Heart right ventricle (tissue), 16 donors: ENCODE measurements at places on chromosomes 1 and 21. TPM values are rescaled to one million over a fixed set of nuclear protein-coding genes. Genes with fewer than 3 reads are reported as not detected.

GRCh38 chr1:241666419-241666818 lies 14.3 kb downstream of the WDR64 start:
- no peak for DNase-seq
- H3K36me3 ChIP-seq: no peaks in the 10 kb centered on the region
- H3K4me3 ChIP-seq: no peak overlapping the region
- no peaks in the 10 kb centered on the region for H3K27me3 ChIP-seq

DNA sequence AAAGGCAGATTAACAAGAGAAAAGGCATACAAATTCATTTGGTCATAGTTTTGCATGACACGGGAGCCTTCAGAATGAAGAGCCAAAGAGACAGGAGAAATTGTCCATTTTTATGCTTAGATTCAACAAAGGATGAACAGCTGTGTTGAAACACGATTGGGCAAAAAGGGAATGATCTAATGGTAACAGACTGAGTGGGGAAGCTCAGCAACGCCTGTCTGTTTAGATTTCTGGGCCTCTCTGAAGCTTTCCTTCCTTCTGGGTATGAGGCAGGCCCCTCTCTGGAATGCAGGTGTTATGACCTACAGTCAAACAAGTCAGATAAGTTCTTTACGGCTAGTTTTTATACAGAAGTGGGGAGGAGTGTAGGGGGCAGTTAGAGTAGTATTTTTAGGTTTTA lies 154.6 kb downstream of the RGS7 start:
- no peaks in the 10 kb centered on the region for H3K27me3 ChIP-seq
- H3K36me3 ChIP-seq: no peaks in the 10 kb centered on the region
- no peak for DNase-seq
- no peak overlapping the region for H3K27ac ChIP-seq
- no peaks in the 10 kb centered on the region for H3K4me1 ChIP-seq

- no peaks in the 10 kb centered on the region for H3K27me3 ChIP-seq
- H3K4me1 ChIP-seq: peaks cover 24% of the 10 kb centered on the region
- H3K4me3 ChIP-seq: peak overlapping the region; percentile 89
- H3K27ac ChIP-seq: peak overlapping the region; percentile 51
- DNase-seq: no peak
Measured at GRCh38 chr1:99969260-99969728, 502 bp upstream of the SLC35A3 start.

DNA sequence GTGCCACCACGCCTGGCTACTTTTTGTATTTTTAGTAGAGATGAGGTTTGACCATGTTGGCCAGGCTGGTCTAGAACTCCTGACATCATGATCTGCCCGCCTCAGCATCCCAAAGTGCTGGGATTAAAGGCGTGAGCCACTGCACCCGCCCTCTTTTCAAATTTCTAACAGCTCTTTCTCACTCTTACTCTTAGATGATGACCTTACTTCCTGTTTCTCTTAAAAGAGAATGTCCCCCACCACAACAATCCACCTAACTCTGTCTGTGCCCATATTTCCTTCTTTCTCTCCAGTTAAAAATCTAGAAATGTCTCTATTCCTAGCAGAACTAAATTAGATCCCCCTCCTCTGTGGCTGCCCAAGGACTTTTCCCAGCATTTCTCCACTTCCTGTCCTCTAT lies 46.6 kb upstream of the RGS2 start:
- no peak overlapping the region for H3K4me3 ChIP-seq
- no peak for DNase-seq
- H3K4me1 ChIP-seq: no peaks in the 10 kb centered on the region

DNA sequence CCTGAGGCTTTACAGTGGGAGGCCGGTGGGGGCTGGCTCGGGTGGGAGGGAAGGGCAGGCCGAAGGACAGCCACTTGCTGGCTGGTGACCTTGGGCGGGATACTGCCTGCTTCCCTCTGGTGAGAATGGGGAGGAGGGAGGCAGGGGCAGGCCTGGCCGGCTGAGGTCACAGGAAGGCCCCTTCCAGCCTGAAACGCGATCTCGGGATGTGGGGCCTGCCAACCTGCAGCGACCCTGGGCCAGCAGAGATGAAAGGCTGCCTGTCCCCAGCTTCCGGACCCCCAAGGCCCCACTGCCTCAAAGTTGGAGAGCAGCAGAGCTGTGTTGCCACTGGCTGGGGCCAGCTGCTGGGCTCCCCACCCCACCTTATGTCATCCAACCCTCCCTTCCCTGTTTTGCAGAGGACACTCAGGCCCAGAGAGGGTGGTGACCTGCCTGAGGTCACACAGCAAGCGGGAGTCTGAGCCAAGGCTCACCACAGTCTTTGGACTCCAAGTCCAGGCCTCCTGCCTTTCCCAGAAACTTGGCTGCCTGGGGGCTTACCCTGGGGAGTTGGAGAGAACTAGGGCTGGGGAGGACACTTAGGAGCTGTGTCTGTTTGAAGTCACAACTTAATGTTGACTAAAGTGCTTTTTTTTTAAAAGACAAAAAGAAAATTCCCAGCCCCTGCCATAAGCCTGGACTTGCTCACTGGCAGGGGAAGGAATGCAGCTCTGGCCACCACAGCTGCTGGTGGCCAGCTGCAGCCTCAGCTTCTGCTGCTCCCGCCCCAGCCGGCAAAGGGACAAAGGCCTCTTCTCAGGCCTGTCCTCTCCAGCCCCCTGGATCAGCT lies 14.8 kb upstream of the WASF2 start:
- peak overlapping the region; percentile 99 for H3K27ac ChIP-seq
- peaks cover 39% of the 10 kb centered on the region for H3K4me1 ChIP-seq
- H3K4me3 ChIP-seq: no peak overlapping the region
- no peaks in the 10 kb centered on the region for H3K36me3 ChIP-seq
- H3K27me3 ChIP-seq: no peaks in the 10 kb centered on the region

- H3K36me3 ChIP-seq: no peaks in the 10 kb centered on the region
- no peak for DNase-seq
- peak overlapping the region; percentile 89 for H3K4me3 ChIP-seq
- H3K4me1 ChIP-seq: peaks cover 9% of the 10 kb centered on the region
- peak overlapping the region; percentile 98 for H3K27ac ChIP-seq
- H3K27me3 ChIP-seq: no peaks in the 10 kb centered on the region
Measured at GRCh38 chr1:50970509-50970887, 453 bp downstream of the CDKN2C start.

- peaks cover 73% of the 10 kb centered on the region for H3K27me3 ChIP-seq
- H3K36me3 ChIP-seq: no peaks in the 10 kb centered on the region
- peaks cover 12% of the 10 kb centered on the region for H3K4me1 ChIP-seq
- no peak for DNase-seq
- H3K27ac ChIP-seq: no peak overlapping the region
- H3K4me3 ChIP-seq: no peak overlapping the region
Measured at GRCh38 chr1:34926156-34926555, 3.3 kb downstream of the DLGAP3 start.

- no peaks in the 10 kb centered on the region for H3K4me1 ChIP-seq
- H3K36me3 ChIP-seq: peaks cover 35% of the 10 kb centered on the region
- DNase-seq: no peak
- no peak overlapping the region for H3K4me3 ChIP-seq
- H3K27ac ChIP-seq: no peak overlapping the region
Measured at GRCh38 chr1:179327679-179328078, 34.1 kb downstream of the SOAT1 start.

DNA sequence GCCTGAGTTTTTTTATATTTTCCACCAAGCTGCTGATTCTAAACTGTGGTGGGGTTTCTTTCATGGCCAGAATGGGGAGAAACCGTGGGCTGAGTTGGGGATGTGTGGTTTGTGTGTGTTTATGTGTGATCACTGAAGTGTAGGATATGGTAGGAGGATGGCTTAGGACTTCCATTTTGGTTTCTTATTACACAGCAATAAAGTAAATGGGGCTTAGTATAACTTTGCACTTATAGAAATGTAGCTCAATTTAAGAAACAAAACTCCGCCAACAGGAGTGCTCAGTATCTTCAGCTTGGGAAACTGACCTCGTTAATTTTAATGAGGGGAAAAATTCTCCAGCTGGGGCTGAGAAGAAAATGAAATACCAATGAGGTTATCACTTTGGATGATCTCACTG lies 77.8 kb downstream of the PBX1 start:
- H3K27me3 ChIP-seq: no peaks in the 10 kb centered on the region
- peak overlapping the region; percentile 21 for H3K27ac ChIP-seq
- DNase-seq: no peak
- no peaks in the 10 kb centered on the region for H3K36me3 ChIP-seq
- peaks cover 85% of the 10 kb centered on the region for H3K4me1 ChIP-seq
- H3K4me3 ChIP-seq: no peak overlapping the region

GRCh38 chr1:30144831-30145230 lies 578.6 kb downstream of the MATN1 start:
- H3K27ac ChIP-seq: no peak overlapping the region
- H3K4me1 ChIP-seq: no peaks in the 10 kb centered on the region
- H3K36me3 ChIP-seq: no peaks in the 10 kb centered on the region

DNA sequence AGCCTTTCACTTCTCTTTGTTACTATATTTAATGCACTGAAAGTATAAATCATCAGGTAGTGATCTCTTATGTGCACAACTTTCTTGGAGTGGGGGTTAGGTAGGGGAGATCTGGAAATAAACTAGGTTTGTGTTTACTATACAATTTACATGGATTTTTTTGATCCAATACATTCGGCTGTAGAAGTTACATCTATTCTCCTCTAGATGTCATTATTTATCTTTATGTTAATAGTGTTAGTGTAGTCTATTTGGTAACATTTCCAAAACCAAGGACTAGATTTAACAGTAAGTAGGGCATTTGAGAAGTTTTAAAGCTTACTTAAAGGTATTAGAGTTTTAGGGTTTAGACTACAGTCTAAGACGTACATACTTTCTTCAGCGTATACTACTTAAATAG lies 5.4 kb downstream of the VPS45 start:
- no peak overlapping the region for H3K4me3 ChIP-seq
- H3K36me3 ChIP-seq: peaks cover 16% of the 10 kb centered on the region
- no peak overlapping the region for H3K27ac ChIP-seq
- peaks cover 22% of the 10 kb centered on the region for H3K4me1 ChIP-seq

GRCh38 chr1:113659035-113659434 lies 100.3 kb downstream of the PHTF1 start:
- peaks cover 30% of the 10 kb centered on the region for H3K4me1 ChIP-seq
- no peaks in the 10 kb centered on the region for H3K27me3 ChIP-seq
- DNase-seq: no peak
- no peaks in the 10 kb centered on the region for H3K36me3 ChIP-seq

DNA sequence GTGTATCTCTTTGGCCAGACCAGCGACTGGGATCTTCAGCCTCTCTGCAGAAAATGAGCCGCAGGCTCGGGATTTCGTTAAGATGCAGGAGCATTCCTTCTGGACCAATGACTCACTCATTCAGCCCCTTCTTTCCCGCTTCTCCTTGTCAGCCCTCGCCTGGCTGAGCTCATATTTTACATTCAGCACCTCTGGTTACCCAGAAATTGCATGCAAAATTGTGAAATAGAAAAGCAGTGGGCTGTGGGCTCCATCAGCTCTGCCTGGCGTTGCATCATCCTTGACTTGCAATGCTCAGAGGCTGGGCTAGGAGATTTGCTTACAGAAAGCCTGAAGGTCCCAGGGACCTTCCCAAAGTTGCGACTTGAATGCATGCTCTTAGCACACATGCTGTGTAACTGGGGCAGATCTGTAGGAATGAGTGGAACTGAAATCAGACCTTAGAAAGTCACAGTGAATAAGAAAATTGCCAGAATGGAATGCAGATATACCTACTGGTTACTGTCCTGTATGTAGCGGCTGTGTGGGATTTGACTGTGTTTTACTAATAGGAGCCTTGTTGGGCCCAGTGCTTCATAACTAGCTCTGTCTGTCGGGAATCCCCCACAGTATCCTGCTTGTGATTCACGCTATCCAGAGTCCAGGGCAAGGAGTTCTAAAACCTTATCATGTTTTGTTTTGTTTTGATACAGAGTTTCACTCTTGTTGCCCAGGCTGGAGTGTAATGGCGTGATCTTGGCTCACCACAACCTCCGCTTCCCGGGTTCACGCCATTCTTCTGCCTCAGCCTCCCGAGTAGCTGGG lies 444.8 kb downstream of the KIF26B start:
- no peaks in the 10 kb centered on the region for H3K27me3 ChIP-seq
- H3K36me3 ChIP-seq: no peaks in the 10 kb centered on the region
- H3K4me1 ChIP-seq: peaks cover 15% of the 10 kb centered on the region
- no peak for DNase-seq
- peak overlapping the region; percentile 21 for H3K4me3 ChIP-seq

GRCh38 chr1:12078938-12079861 lies 16.1 kb downstream of the TNFRSF8 start:
- no peaks in the 10 kb centered on the region for H3K36me3 ChIP-seq
- H3K4me3 ChIP-seq: no peak overlapping the region
- no peaks in the 10 kb centered on the region for H3K4me1 ChIP-seq
- DNase-seq: peak; percentile 20
- H3K27ac ChIP-seq: no peak overlapping the region
- H3K27me3 ChIP-seq: peaks cover 9% of the 10 kb centered on the region

GRCh38 chr1:211329764-211330201 lies 3.1 kb downstream of the TRAF5 start:
- H3K4me1 ChIP-seq: peaks cover 31% of the 10 kb centered on the region
- no peaks in the 10 kb centered on the region for H3K36me3 ChIP-seq
- no peak for DNase-seq
- no peaks in the 10 kb centered on the region for H3K27me3 ChIP-seq
- no peak overlapping the region for H3K4me3 ChIP-seq

- no peaks in the 10 kb centered on the region for H3K27me3 ChIP-seq
- no peak overlapping the region for H3K27ac ChIP-seq
- no peak for DNase-seq
- H3K4me1 ChIP-seq: peaks cover 8% of the 10 kb centered on the region
- H3K4me3 ChIP-seq: peak overlapping the region; percentile 26
Measured at GRCh38 chr1:243482141-243483022, 226.5 kb downstream of the SDCCAG8 start.

- no peaks in the 10 kb centered on the region for H3K4me1 ChIP-seq
- no peak overlapping the region for H3K27ac ChIP-seq
- H3K27me3 ChIP-seq: no peaks in the 10 kb centered on the region
Measured at GRCh38 chr1:70043804-70044203, 161.6 kb downstream of the LRRC40 start.

GRCh38 chr1:18532390-18533170 lies 51.9 kb downstream of the KLHDC7A start:
- H3K4me3 ChIP-seq: no peak overlapping the region
- DNase-seq: no peak
- peaks cover 56% of the 10 kb centered on the region for H3K27me3 ChIP-seq
- no peaks in the 10 kb centered on the region for H3K4me1 ChIP-seq
- H3K36me3 ChIP-seq: no peaks in the 10 kb centered on the region
- no peak overlapping the region for H3K27ac ChIP-seq

- H3K4me3 ChIP-seq: no peak overlapping the region
- no peak overlapping the region for H3K27ac ChIP-seq
- H3K4me1 ChIP-seq: no peaks in the 10 kb centered on the region
Measured at GRCh38 chr1:245434280-245434679, 279.5 kb downstream of the KIF26B start.

The BPNT1 gene
- total RNA-seq: 20.4 TPM

The SLC6A9 gene
- total RNA-seq: 0.32 TPM

The LCE1F gene
- total RNA-seq: not detected

The USP48 gene
- total RNA-seq: 45.0 TPM

The NTMT2 gene
- total RNA-seq: 2.6 TPM

The ZNF326 gene
- total RNA-seq: 11.2 TPM

The GLUL gene
- 468 TPM for total RNA-seq

The EPS8L3 gene
- 0.61 TPM for total RNA-seq

The CFHR3 gene
- not detected for total RNA-seq

The NUF2 gene
- 2.5 TPM for total RNA-seq

The NTRK1 gene
- total RNA-seq: 2.3 TPM

The HES3 gene
- not detected for total RNA-seq
